ENCODE measurements at places on chromosomes 5 and 9.

DNA sequence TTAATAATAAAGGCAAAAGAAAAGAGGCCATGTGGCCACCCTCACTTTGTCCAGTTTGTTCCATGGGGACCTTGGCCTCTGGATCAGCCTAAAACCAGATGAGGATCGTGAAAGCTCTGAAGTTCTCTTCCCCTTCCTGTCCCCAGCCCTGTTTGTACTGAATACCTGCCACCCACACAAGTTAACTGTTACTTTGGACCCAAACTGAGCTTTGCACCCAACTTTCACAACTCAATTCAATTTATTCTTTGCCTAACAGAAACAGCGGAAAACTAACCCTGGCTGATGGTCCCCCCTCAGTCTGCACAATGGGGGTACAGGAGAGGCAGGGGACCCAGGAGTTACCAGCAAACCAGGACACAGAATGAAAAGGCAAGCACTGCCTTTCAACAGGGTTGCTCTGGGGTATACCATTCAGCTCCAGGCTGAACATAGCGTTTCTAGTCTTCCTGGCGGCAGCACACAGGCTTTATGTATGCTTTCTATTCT, 28.2 kb downstream of the ABCA1 start:
- no peak for DNase-seq

GRCh38 chr5:109029847-109030246, 282.1 kb downstream of the FER start:
- no peak for DNase-seq

DNA sequence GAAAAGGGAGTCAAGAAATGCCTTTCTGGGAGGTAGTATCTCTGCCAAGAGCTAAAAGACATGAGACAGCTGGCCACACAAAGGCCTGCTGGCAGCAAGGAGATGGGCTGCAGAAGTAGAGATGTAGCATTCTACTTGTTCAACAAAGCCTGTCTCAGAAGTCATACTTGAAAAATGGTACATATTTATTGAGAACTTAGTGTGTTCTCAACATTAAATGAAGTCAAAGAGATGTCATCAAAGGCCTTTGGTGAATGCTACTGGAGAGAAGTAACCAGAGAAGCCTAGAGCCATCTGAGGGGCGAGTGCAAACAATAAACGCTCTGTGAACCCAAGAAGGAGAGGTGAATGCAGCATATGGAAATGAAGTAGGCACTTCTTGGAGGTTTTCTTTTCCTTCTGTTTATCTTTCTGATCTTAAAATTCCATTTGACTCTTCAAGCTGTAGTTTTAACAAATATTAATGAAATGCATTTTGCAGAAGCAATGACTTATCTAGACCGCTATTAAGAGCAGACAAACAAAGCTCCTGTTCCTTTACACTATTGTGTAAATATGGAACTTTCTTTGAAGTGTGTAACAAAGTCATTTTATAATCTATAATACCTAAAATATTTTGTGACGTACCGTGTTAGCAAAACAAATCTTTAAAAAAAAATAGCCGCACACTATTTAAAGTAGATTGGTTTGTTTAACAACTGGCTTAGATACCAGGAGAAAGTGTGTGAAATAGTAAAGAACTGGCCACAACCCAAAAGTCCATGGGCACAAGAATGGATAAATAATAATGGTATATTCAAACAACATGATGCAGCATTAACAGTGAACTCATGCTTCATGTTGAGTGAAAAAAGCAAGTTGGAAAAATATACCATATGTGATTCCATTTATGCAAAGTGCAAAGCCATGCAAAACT, 70.2 kb downstream of the ZNF608 start:
- no peak for DNase-seq

- peak; percentile 81 for DNase-seq
Observed at GRCh38 chr5:58460732-58461286, 923 bp upstream of the PLK2 start.

- DNase-seq = no peak
Observed at GRCh38 chr5:97355775-97356174, 172.7 kb upstream of the RIOK2 start.

DNA sequence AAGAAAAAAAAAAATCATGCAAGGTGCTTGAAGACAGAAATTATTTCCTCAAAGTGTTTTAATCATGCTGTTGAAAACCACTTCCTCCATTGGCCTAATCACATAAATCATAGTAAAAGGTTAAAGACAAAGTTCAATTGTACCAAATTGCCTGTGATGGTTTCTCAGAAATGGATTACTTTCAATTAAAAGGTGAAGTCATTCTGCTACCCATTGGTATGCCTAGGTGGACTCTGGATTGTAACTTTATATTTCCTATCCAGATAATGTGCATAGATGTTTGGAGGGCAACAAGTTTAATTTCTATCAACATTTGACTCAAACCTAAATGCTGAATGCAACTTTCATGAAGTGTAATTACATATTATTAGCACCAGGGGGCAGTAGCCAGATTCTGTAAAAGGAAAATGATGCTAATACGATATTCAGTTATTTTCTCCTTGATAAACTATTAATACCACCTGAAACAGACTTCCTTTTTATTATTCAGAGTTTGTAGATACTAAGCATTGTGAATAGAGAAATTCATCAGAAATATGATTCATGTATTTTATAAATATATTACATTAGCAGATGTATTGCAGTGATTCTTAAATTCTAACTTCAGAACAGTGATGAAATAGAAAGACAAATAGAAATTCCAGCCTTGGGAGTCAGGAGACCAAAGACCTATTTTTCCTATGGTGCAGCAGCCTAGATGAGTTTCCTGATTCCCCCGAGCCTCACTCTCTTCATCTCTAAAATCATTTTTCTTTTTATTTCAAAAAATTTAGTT, 148.2 kb downstream of the CAAP1 start:
- no peak for DNase-seq

- DNase-seq = no peak
Observed at GRCh38 chr9:125763394-125763801, 16.2 kb downstream of the PBX3 start.

GRCh38 chr9:136193127-136193890, 11.6 kb downstream of the LHX3 start:
- DNase-seq = no peak

- DNase-seq = no peak
Observed at GRCh38 chr9:129072171-129072570, 8.7 kb upstream of the DOLPP1 start.

- DNase-seq = no peak
Observed at GRCh38 chr5:157335534-157336422, 69.9 kb downstream of the CYFIP2 start.

DNA sequence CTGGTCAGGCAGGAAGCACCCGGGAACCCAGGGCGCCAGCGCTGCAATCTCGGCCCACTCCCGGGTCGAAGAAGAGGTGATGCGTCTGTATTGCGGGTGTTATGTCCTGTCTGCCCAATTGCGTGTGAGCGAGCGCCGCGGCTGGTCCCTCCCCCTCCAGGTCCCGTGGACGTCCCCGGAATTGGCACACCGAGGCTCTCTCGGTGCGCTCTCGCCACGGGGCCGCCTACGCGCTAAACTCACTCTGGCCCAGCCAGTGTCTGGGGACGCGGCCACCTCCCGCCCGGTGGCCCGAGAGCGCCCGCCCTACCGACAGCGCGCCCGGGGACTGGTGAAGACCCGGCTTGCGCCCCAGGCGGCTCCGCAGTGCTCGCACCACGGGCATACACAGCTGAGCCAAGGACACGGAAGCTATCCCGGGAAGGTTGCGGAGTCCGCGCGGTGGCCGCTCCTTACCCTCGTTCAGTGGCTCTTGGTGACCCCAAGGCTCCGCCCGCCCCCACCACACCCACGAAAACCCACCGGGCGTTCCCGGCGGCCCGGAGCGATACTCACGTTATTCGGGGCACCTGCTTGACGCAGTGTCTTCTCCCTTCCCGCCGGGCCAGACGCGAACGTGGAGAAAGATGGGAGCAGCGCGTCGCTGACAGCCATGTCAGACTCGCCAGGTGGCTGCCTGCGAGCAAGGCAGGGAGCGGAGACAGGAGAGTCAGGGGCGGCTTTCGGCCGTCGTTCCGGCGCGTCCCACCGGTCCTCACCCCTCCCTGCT, 1.0 kb downstream of the KLF4 start:
- DNase-seq = no peak

DNA sequence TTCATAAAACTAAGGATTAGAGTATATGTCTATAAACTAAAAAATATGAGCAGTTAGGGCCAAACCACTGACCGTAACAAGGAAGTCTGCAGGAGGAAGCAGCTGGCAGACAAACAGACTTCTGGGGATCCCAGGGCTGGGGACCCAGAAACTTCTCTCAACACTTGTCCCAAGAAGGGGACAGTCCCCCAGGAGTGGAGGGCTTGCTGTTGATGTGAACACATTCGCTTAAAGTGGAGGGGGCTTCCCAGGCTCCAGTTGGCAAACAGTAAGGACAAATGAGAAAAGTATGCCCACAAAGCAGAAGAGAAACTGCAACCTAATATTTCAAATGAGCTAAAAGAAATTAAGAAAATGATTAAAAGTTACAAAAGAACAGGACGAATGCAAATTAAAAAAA, 83.7 kb downstream of the PDE8B start:
- DNase-seq = no peak

- DNase-seq = no peak
Observed at GRCh38 chr5:95759005-95759404, 27.9 kb downstream of the RHOBTB3 start.

- no peak for DNase-seq
Observed at GRCh38 chr9:92098638-92099037, 16.6 kb downstream of the SPTLC1 start.

GRCh38 chr9:18073002-18073401, 401.0 kb upstream of the ADAMTSL1 start:
- DNase-seq = no peak

GRCh38 chr9:76580188-76580587, 121.2 kb downstream of the GCNT1 start:
- no peak for DNase-seq

DNA sequence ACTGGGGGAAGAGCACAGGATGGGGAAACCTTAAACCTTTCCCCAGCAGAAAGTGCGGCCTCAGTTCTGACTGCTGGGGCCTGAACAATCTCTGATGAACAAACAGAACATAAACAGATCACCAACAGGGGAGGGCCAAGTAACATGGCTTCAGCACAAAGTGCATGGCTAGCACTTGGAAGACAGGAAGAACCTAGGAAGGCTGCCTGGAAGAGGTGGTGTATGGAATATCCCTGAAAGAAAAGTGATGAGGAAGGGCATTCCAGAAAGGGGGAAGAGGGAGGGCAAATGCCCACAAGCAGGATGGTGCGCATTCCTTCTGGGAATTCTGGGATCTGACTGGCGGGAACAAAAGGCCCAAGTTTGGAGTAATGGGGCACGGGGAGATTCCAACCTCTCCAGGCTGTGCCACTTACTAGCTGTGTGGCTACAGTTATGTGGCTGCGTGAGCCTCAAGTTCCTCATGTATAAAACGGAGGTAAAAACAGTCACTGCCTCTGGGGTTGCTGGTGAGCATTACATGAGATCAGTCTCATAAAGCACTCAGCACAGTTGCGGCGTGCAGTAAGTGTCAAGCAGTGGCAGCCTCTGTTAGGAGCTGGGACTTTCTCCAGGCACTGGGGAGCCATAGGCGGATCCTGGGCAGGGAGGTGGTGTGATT, 1.6 kb downstream of the PDGFRB start:
- DNase-seq = no peak

DNA sequence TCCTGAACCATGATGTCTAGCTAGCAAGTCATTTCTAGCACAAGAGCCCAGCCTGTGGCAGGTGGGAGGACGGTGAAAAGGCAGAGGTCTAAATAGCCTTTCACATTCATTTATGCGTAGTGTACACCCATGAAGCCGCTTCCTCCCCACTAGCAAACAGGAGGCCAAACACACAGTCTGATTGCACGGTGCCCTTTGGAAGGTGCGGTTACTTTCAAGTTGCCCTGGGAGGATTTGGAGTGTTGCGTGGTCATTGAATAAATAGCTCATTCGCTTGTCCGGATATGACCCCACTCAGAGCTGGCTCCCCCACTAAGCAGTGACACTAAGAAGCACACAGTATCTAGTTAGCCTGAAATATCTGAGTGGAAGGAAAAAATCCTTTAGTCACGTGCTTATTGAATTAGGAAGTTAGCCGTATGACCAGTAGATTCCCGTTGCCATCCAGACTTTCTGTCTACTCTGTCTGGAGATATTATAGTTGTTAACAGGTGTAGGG, 664 bp upstream of the ARSB start:
- peak; percentile 11 for DNase-seq

- DNase-seq = no peak
Observed at GRCh38 chr9:72633966-72634365, 112.6 kb downstream of the TMC1 start.
